Trophoblast cell (in vitro differentiated cells and primary cell): ENCODE measurements at places on chromosomes 2 and 18.
A peak's percentile ranks its signal among the peaks of the same experiment; 100 is the strongest.

DNA sequence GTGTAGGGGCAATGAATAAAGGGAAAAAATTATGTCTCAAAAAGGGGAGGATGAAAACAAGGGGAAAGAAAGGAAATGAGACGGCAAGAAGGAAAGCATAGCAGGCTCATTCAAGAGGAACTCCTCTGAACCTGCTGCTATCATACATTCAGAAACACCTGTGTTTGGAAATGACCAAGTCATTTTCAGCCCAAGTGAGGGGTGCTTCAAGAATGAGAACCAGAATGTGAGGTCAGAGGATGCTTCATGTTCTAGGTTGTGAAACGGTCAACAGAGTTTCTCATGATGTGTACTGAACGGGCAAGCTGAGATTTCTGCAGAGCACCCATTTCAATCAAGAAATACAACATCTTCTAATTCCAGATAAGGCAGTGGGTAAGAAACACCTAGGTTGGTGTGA lies 1367.2 kb upstream of the CELF4 start:
- DNase-seq = no peak

- DNase-seq = peak; percentile 13
These were observed 82.5 kb downstream of the CERS6 start for GRCh38 chr2:168538534-168538933.

DNA sequence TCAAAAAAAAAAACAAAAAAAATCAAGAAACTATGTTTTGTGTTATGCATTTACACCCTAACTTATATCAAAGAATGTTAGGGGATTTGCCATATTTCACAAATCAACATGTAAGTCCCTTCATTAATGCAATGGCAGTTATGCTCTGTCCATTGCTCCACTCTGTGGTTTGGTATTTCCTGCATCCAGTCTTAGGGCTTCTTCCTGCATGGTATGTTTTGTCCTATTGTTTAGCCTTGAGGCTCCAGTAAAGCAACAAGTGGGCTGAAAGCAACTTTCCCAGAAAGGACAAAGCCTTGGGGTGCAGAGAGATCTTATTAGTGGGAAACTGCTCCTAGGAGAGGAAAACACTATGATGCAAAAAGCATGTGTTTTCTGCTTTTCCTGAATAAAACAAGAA lies 474.1 kb downstream of the IRS1 start:
- no peak for DNase-seq

DNA sequence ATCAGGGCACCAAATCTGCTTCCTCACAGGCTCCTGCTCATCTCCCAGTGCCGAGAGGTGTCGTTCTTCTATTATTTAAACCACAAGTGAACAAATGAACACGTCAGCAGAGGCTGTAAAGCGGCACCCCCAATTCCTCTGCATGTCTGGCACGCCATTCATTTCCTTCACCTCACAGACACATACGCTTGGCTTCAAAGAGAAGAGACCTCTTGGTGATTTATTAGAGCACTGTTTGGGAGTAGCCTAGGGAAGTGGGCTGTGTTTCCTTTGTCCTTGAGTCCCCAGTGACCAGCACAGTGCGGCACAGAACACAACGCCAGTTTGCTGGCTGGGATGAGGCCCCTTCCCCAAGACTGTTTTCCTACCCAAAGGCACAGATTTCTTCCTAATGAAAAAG lies 184.3 kb upstream of the REV1 start:
- no peak for DNase-seq

DNA sequence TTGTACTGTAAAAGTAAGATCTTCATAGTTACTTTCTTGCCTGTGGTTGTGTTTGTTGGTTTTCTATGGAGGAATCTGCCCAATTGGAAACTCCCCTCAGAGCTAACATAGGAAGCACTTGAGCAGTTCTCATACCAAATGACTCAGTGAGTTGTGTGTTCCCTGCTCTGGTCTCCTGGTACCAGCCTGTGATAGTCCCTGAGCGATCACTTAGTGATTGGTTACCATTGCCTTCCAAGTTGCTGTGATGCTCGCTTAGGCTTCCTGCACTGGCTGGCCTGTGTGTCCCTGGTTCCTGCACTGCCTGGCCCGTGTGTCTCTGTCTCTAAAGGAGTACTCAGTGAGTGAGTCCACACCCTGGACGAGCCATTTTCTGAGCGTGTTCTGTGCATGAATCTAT lies 133.0 kb downstream of the MAP4K4 start:
- peak; percentile 55 for DNase-seq

DNA sequence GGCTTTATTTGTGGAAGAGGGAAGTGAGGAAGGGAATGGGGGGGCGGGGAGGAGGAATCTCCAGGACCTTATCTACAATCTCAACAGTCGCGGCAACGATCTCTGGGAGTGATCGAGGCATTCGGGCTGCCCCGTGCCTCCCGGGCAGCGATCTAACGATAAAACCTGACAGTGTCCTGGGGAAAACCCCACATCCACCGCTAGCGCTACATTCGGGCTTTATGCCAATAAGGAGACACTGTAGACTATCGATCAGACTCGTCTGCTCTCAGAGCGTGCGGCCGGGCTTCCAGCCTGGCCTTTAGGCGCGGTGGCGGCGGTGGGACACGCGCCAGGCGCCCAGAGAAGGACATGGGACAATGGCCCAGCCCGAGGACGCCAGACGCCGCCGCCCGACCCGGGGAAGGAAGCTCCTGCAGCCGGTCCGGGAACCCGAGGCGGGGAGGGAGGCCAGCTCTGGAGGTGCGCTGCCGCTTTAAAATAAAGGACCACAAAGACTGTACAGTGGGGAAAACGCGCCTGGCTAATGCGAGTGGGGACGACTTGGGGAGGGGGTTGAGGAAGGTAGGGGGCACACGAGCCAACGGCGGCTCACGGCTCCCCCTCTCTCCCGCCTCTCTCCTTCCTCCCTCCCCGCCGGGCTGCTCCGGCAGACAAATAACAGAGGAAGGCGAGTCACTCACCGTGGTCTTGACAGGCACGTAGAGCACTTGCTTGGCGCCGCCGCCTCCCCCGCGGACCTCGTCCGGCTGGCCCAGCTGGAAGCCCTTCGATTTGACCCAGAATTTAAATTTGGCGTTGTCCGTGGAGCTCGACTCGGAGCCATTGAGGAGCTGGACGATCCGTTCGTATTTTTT lies 2.2 kb downstream of the NOL4 start:
- DNase-seq = no peak

DNA sequence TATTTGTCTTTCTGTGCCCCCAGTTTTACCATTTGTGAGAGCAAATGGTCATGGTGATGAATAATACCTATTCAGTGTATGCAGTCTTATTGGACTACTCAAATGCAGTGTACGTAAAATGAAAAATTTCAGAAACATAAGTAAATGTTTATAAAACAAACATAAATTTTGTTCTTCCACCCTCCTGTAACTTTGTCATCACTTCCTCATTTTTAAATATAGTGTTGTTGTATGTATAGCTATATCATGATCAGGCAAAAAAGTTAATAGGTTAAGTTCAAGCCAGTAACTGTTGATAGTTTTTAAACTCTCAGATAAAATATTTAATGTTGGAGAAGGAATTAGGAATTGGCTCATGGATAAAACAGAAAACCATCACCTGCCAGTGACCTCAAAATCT lies 93.2 kb downstream of the KLF7 start:
- DNase-seq = no peak

DNA sequence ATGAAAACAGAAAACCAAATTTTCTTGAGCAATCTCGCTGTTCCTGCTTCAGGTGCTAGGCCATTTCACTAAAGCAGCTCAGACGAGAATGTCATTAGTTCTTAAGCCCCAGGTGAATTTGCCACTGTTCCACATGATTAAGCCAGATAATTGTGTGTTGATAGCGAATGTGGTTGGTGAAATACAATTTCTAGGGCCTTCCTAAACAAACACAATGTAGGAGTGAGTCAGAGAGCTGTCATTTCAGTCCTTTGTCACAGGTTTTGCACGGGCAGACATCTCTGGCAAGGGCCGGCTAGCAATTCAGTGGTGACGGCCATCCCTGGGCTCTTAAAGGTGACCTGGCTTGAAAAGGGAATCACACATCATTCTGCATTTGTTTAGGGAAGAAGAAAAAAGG lies 170.7 kb downstream of the TMEM182 start:
- DNase-seq = no peak

- no peak for DNase-seq
These were observed 521 bp upstream of the PROM2 start for GRCh38 chr2:95273566-95274290.

GRCh38 chr2:215565897-215566296 lies 130.0 kb upstream of the FN1 start:
- peak; percentile 13 for DNase-seq

GRCh38 chr18:62757399-62758010 lies 42.2 kb downstream of the PHLPP1 start:
- peak; percentile 14 for DNase-seq

GRCh38 chr18:658947-659533 lies 1.6 kb downstream of the TYMS start:
- DNase-seq = no peak

GRCh38 chr18:35458271-35458670 lies 39.5 kb downstream of the INO80C start:
- no peak for DNase-seq

DNA sequence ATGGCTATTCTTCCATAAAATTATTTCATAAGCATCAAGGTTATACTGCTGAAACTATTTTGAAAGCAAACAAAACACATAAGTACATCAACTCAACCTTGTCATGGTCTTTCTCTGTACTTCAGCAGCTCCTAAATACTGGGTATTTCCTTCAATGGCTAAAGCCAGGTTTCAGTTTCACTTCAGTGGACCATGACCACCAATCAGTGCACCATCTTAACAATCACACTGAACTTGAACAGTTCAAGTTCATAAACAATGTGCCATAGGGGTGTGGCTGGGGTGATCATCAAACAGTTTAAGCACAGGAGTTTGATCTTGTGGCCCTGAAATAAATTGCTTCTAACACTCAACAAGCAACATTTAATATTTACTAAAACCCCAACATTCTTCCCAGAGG lies 124.1 kb upstream of the FIGN start:
- DNase-seq = no peak

DNA sequence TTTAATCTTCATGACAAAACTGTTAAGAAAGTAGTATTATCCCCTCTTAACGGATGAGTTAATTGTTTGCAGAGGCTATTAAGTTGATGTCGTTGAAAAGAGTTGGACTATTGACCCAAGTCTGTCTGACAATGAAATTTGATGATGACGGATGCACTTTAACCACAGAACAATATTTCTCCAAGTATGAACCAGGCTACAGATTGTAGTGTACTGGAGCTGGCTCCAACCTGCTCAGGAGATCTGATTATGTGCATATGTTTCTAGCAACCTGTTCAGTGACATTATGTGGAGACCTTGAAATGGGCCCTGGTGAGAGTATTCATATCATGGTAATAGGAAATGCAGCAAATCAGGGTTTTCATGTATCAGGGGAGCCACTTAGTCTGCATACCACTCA lies 174.1 kb downstream of the CDH7 start:
- no peak for DNase-seq

DNA sequence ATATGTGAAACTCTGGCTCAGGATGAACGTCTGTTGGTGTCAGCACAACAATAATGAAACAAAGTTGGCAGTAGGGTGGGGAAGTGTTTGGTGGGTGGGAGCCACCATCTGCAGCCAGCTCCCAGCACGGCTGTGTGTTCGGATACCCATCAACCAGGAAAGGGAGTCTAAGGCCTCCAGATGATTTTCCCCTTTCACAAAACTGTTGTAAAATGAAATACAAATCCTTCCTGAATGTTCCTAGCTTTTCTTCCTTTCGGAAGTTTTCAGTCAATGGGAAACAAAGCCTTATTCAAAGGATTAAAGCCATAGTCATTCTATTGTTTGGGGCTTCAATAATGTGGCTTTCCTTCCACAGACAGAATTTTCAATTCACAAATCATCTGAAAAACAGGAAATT lies 14.5 kb upstream of the DARS1 start:
- no peak for DNase-seq

GRCh38 chr2:85589982-85590791 lies 5.4 kb upstream of the RNF181 start:
- no peak for DNase-seq

DNA sequence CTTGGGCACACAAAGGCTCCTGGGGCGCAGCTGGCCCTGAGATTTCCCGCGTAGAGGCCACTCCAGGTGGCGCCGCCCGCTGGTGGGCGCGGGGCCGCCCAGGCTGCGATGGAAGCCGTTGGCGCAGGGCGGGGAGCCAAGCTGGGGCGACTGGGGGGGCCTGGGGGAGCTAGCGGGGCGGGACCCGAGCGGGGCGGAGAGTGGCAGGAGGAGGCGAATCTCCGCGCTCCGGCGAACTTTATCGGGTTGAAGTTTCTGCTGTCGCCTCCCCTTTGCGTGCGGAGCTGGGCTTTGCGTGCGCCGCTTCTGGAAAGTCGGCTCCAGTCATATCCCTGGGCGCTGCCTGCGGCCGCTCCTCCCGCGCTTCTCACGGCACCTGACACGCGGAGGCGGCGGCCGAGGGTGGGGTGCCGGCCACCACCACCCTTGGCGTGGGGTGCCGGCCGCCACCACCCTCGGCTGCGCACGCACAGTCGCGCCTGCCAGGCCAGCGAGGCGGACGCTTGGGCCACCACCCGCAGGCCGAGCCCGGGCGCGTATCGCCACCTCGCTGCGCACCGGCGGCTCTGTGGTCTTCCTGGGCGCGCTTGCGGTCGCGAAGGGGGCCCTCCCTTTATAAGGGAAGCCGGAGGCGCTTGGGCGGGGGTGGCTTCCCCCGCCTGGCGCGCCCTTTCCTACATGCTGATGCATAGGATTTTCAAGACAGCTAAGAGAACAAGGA lies 919 bp upstream of the CYP1B1 start:
- DNase-seq = peak; percentile 35

GRCh38 chr2:106853631-106854030 lies 32.3 kb downstream of the ST6GAL2 start:
- DNase-seq = no peak

GRCh38 chr2:147482916-147483669 lies 361.7 kb upstream of the ACVR2A start:
- no peak for DNase-seq

- peak; percentile 69 for DNase-seq
These were observed 172 bp downstream of the PRKD3 start for GRCh38 chr2:37324536-37324785.

DNA sequence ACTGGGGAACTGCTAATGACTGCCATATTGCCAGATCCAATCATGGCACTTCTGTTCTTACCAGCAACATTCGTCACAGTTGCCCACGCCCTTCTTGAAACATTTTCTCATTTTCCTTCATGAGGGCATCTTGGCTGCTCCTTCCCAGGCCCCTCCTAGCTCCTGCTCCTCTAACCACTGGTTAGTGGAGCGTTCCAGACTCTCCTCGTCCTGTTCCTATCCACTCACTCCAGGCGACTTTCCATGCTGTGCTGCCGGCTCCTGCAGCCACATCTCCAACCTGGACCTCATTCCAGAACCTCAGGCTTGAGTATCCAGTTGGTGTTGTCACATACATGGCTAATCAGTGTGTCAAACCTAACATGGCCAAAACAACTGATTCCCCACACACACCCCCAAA lies 1.3 kb upstream of the ADI1 start:
- DNase-seq = no peak
